ENCODE measurements at places on chromosomes 16 and 17.

- no peak for DNase-seq
Measured at GRCh38 chr17:17739388-17740066, 58.3 kb downstream of the RAI1 start.

GRCh38 chr16:21646091-21646490 is 6.3 kb downstream of the IGSF6 start:
- DNase-seq = no peak

DNA sequence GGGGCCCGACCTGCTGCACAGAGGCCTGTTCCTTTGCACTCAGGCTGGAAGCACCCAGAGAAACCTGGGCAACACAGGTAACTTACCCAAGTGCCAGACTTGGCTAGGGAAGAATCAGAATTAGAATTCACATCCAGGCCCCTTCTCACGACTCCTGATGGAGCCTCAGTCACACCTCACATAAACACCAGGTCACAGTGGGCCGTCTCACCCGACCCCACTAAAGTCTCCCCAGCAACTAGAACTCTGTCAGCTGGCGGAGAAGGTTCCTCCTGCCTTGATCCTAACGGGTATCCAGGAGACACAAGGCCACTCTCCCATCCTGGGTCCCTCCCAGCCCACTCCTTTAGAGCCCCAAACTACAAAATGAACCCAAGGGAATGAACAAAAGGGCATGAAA is 6.4 kb downstream of the TK2 start:
- no peak for DNase-seq

GRCh38 chr16:57178196-57178595 is 7.6 kb downstream of the PSME3IP1 start:
- DNase-seq = no peak

DNA sequence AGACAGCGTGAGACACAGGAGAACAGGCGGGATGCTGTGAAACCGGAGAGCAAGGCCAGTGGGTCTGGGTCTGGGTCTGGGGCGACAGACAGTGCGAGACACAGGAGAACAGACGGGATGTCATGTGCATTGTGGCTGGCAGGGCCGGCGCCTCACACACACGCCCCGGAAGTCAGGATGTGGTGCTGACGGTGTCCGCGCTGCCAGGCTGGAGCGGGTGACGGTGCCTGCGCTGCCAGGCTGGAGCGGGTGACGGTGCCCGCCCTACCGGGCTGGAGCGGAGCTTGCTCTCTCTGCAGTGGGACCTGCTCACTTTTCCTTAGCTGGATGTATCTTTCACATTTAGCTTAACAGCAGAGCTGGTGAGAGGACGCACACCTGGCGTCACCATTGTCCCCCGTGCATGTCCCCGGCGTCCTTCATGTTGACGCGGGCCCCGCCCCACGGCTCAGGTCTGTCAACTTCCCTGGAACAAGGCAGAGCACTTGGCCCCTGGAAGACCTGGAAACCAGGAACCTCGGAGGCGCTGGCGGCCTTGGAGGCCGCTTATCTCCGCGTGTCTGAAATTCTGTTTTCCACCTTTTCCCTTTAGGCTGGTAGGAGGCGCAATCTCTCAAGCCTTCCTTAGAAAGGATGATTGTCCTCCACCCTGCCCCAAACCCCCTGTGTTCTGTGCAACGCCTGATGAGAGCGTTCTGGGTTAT is 43.0 kb upstream of the ZNF750 start:
- DNase-seq = no peak

DNA sequence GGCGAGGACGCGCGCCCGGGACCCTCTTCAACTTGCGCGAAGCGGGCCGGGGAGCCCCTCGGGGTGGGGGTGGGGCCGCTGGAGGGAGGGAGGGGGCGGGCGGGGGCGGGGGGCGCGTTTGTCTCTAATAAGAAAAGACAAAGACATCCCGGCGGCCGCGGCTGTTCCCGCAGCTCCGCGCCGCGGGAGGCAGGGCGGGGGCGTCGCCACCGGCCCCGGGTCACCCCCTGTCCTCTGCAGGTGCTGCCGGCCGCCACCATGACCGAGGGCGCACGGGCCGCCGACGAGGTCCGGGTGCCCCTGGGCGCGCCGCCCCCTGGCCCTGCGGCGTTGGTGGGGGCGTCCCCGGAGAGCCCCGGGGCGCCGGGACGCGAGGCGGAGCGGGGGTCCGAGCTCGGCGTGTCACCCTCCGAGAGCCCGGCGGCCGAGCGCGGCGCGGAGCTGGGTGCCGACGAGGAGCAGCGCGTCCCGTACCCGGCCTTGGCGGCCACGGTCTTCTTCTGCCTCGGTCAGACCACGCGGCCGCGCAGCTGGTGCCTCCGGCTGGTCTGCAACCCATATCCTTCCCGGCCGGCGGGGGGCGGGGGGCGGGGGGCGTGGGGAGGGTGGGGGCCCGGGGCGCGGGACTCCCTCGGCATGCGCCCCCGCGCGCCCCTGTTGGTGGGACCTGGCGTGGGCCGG is 714 bp downstream of the CACNA1H start:
- no peak for DNase-seq

DNA sequence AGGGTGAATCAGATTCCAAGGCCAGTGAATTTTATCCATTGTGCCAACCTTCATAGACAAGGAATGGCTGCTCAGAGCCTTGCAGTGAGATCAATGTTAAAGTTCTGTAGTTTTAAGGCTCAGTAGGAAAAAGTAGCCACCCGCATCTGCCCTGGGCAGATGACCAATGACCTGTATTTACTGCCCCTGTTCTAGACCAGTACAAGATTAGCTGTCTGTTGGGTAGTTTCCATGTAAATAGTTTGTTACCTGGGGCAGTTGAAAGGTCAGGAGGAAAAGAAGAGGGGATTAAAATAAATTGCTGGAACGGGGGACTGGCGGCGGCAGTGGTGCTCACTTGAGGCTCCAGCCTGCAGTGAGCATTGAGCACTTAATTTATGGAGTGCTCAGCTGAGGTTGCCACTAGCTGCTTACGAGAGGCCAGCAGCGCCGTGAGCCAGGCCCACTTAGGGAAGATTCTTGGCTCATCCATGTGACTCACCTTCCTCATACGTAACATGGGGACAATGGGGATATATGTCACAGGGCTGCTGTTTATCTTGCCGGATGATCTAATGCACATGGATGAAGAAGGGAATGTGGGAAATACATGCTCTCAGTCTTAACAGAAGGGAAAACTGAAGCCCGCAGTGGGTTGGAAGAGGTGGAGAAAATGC is 10.7 kb upstream of the NOS2 start:
- DNase-seq = no peak

- no peak for DNase-seq
Measured at GRCh38 chr17:74951680-74952421, 16.2 kb downstream of the OTOP3 start.

DNA sequence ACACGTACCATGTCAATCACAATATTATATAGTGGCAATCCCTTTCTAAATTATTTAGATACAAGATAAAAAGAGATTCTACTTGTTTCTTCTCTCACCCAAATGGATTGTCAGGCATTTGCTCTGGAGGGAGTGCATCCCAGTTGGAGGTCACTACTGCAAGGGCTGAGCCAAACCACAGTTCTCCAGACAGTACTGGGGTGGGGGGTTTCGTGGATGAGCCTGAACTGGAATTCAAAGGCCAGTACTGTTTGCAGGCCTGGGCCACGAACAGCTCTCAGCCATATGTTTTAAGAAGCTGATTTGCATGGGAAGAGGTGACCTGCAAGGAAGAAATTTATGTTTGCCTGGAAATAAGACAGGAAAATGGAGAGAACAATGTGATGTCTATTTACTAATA is 314.9 kb downstream of the PMP22 start:
- no peak for DNase-seq

- no peak for DNase-seq
Measured at GRCh38 chr16:27779641-27780164, 229.8 kb downstream of the KATNIP start.

DNA sequence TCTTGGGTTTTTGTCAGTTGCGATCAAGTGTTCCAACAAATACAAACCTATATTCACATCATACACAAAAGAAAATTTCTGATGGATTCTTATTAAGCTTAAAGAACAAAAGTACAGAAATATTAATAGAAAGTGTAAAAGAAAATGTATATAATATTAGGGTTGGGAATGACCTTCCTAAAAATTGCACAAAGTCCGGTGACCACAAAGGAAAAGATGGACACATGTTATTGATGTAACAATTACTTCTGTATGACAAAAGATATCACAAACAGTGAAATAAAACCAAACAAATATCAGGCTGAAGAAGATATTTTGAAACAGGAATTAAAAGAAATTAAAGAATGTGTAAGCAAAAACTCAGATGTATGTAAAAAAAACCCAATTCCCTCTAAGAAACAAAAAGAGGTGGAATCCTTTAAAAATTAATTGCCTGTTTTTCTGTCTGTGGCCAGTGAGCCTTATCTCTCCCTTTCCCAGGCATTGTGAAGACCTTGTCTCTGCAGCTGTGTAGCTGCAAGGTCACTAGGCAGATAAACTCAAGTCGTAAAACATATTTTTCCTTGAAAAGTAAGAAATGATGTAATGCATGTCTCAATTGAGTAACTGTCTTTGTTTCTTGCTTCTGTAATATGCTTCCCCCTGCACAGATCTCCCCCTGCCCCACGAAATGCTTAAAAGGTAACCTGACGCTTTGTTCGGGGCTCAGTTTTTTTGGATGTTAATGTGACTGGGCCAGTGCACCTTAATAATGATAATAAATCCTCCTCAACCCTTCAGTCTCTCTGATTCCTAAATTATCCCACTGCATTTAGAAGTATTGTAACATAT is 2.8 kb downstream of the ST6GALNAC1 start:
- DNase-seq = no peak

GRCh38 chr16:17831330-17831729 is 360.6 kb upstream of the XYLT1 start:
- no peak for DNase-seq

GRCh38 chr16:24833352-24833751 is 12.4 kb upstream of the SLC5A11 start:
- no peak for DNase-seq

- no peak for DNase-seq
Measured at GRCh38 chr17:40134184-40134583, 6.2 kb upstream of the CASC3 start.

DNA sequence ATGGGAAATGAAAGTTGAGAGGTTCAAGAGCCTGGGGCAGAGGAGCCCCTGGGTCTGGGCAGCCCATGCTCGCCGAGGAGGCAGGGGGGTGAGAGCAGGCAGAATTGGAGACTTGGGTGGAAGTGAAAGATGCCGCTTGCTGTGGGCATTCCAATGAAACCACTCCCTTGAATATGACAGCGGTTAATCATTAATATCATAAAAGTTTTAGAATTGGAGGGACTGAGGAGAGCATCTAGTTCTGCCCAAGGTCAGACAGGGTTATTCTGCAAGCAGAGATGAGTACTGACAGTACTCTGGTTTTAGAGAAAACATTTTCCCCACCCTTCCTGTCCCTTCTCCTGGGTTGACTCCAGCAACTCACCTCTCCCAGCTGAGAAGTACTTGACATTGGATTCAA is 180.2 kb downstream of the MSI2 start:
- DNase-seq = no peak

GRCh38 chr17:28986714-28987655 is 18.8 kb downstream of the SEZ6 start:
- no peak for DNase-seq

DNA sequence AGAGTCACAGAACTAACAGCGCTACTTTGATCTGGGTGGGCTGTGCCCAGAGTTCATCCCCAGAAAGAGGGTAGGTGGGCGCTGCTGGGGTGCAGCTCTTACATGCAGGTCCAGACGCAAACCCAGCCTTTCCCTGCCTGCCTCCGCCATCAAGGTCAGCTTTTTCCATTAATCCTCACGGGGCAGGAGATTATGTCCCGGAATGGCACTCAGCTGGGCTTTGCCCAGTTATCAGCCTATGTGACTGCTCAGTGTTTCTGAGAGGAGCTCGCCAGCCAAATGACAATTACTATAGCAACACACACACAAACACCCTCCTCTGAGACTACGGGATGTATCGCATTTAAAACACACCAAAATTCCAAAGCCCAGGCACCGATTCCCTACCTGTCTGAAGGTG is 20.1 kb downstream of the GLYR1 start:
- no peak for DNase-seq

GRCh38 chr17:78185981-78186691 is 716 bp downstream of the TK1 start:
- peak; percentile 26 for DNase-seq

Measured in germinal center (tissue), 1 donor.